ENCODE measurements at places on chromosomes 4 and X.

DNA sequence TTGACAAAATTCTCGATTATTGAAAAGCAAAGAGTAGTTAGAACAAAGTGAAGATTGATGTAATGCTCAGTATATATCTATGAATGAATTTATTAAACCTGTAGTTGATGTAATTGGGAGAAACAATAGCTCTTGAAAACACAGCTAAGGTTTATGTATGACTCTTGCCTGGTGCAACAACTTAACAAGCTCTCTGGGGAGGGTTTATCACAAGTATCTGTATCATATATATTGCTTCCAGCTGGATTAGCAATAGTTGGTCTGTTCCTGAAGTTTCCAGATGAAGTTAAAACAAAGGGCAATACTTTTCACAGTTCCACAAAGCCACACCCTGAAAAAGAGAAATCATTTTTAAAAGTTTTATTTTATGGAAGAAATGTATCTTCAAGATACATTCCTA, 91.4 kb downstream of the ARSJ start:
- no peak for DNase-seq

- no peak for DNase-seq
These were observed 31.9 kb upstream of the FAM9C start for GRCh38 chrX:13076176-13076961.

DNA sequence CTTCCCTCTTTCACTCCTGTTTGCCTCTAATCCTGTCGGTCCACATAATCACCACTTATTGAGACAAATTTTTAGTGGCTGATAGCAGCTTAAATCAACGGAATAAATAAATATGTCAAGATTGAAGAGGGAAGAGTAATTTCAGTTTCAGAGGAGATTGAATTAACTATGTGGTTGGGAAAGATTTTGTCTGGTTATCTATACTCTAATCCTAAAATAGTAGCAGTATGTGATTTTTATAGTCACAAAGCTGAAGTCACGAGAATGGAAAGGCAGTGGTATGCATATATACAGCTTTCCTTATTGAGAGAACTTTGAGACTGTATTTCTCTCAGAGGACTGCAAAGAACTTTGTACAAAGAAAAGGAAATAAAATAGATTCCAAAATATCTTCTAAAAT, 493.3 kb downstream of the FAT4 start:
- DNase-seq, result no peak

GRCh38 chr4:177047070-177047850, 254.5 kb upstream of the VEGFC start:
- DNase-seq, result peak; percentile 25

GRCh38 chrX:18855919-18856644, 127.8 kb downstream of the PHKA2 start:
- DNase-seq, result no peak

DNA sequence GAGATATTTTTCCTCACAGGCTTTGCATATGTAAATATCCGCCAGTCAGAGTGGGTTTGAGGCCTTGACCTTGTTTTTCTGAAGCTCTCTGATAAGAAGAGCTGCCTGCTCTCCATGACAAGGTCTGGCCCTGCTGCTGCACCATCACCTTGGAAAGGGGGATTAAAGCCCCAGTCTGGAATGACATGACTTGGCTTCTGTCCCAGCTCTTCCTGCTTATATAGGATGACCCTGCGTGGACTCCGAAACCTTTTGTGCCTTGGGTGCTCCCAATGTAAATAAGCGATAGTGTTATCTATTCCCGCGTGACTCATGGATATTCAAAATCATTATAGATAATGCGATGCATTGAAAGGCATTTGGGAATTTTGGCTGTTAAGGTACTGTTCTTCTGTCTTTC, 139.3 kb downstream of the BMPR1B start:
- DNase-seq, result no peak

GRCh38 chrX:117743469-117744251, 372.9 kb downstream of the KLHL13 start:
- no peak for DNase-seq

- no peak for DNase-seq
These were observed 25.1 kb upstream of the UGT2B11 start for GRCh38 chr4:69239557-69240168.

GRCh38 chr4:85933291-85933640, 426.6 kb downstream of the MAPK10 start:
- DNase-seq, result no peak

DNA sequence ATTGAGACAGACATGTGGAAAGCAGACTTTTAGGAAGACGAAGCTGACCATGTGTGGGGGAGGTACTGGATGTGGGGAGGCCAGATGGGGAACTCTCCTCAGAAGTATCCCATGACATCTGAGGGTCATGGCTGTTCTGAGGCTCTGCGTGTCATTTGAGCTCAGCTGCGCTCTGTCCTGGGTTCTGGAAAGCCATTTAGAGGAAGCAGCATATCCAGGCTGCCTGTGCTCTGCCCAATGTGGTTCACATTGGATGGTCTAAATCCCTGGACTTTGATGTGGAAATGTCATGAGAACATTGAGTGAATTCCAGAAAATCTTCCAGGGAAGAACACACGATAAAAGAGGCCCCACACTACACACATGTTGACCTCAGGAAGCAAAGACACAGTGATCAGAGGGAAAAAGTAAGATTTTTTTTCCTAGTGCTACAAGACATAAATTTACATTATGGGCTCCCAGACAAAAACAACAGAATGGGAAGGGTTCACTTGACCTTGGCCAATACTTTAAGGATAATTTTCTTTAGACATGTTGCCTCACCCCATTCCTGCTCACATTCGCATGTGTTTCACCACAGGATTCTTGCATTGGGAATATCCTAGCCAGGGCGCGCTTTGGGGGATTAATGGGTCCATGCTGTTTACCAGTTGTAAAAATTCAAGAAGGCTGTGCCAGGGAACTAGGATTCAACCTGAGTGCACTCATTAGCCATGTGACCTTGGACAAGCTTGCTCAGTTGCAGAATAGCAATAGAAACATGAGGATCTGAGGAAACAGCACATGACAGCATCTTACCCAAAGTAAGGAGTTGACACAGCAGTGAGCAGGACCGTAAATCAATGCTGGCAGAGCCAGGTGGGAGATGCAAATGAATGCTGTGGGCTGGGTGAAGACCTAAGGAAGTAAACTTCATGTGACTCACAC, 73.2 kb upstream of the C1QTNF7 start:
- DNase-seq, result no peak

- DNase-seq, result no peak
These were observed 19.4 kb downstream of the MTTP start for GRCh38 chr4:99593781-99594641.

GRCh38 chr4:138650495-138650894, 365.1 kb upstream of the NOCT start:
- no peak for DNase-seq

DNA sequence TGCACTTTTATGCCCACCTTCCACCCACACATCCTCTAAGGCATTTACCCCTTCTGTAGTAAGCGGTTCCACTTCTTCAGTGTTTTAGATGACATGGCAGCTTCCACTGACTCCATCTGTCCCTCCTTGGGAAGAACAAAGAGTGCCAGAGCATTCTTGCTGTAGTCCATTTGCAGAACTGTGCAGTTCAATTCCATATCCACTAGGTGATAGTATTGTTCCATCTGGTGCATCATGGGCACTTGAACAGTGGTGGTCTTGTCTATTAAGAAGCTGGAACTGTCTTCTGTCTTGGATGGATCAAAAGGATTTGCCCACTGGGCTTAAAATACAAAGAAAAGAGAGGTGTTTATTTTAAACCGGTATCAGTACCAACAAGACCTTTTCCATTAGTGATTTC, 3.5 kb downstream of the SERPINA7 start:
- no peak for DNase-seq

DNA sequence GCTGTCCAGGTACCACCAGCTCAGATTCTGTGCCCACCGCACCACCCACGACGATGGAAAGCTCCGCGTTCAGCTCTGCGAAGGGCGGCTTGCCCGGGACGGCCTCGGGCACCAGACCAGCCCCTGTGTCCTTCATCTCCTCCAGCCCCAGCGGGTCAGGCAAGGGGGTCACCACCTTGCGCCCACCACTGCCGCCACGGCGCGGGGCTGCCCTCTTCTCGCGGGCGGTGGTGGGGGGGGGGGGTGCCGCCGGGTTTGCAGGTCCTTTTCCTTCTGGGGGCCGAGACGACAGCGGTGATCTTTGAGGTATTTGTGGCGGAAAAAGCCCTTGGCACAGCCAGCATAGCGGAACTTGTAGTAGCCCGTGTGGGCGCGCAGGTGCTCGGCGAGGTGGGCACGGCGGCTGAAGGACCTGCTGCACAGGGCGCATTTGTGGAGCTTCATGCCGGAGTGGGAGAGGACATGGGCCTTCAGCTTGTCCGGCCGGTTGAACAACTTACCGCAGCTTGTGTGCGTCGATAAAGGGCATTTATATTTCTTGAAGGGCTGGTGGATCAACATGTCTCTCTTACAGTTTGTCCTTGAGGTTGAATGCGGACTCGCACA, 50.9 kb downstream of the CFAP299 start:
- DNase-seq, result no peak

- DNase-seq, result no peak
These were observed 240.0 kb upstream of the PSAPL1 start for GRCh38 chr4:7674706-7675105.

DNA sequence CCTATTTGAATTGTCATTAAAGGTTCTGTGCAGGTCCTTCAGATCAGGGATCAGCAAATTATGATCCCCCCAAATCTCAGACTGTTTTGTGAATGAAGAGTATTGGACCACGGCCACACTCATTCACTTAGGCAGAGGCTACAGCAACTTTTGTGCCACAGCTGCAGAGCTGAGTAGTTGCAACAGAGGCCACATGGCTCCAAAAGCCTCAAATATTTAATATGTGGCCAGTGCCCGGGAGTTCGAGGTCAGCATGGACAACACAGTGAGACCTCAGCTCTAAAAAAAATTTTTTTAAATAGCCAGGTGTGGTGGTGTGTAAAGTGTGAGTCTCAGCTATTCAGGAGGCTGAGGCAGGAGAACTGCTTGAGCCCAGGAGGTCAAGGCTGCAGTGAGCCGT, 100.7 kb downstream of the NSUN7 start:
- DNase-seq, result no peak

DNA sequence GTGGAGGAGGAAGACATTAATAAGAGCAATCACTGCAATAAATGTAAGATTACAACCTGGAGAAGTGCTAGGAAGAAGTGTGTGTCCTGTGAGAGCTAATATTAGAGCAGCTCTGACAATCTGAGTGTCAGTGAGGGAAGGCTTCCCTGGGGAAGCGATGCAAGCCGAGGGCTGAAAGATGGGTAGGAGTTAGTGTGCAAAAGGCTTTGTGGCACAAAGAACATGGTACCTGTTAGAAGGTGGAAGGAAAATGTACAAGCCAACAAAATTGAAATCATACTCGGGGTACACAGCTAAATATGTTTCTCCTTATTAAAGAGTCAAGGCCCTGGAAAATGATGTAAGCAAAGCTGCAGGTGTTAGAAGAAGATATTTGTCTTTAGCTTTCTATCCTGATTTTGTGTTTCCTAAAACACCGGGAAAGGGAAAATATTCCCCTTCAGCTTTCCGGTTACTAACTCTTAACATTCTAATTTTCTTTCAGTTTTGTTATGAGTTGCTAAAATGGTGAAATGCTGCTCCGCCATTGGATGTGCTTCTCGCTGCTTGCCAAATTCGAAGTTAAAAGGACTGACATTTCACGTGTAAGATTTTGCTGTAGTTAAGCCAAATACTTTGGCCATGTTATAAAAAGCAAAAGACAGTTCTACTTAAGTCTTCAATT, 808 bp downstream of the THAP6 start:
- DNase-seq, result no peak

DNA sequence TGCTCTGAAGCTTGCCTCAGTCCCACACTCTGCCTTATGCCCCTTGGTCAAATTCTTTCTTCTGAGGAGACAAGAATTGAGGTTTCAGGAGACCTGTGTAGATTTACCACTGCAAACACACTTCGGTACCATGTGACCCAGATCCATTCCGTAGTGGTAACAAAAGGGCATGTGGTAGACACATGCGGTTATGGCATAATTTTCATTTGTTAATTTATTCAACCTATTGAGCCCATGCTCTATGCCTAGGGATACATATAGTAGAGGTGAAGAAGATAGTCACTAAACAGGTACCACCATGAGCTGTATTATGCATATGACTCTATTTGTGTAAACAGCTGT, 190.9 kb downstream of the NDST4 start:
- no peak for DNase-seq

DNA sequence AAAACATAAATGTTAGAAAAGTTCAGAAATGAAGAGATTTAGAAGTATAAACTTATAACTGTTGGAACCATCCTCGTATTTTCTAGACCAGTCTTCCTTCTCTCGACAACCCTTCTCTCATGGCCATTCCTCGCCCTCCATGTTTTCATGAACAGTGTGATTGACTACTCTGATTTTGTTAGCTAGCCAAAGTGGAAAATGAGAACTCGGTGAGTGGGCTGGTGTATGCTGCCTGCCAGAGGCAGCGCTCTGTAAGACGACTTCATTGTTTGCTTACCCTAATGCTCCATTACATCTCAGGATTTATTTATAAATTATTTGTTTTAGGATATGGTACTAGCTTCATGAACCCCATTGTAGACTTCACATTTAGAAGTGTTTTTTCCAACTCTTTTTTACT, 153.0 kb downstream of the CBR4 start:
- no peak for DNase-seq

- DNase-seq, result no peak
These were observed 34.0 kb upstream of the JADE1 start for GRCh38 chr4:128775477-128775876.

DNA sequence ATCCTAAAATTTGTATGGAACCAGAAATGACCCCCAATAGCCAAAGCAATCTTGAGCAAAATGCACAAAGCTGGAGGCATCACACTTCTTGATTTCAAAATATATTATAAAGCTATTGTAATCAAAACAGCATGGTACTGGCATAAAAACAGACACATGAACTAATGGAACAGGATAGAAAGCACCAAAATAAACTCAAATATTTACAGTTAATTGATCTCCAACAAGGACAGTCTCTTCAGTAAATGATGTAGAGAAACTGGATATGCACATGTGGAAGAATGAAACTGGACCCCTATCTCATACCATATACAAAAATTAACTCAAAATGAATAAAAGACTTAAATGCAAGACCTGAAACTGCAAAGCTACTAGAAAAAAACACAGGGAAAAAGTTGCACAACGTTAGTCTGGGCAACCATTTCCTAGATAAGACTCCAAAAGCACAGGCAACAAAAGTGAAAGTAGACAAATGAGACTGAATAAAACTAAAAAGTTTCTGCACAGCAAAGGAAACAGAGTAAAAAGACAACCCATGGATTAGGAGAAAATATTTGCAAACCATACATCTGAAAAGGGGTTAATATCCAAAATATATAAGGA, 64.9 kb downstream of the CD99L2 start:
- no peak for DNase-seq
